ENCODE measurements at places on chromosomes 11 and 22.
A peak's percentile ranks its signal among the peaks of the same experiment; 100 is the strongest.

DNA sequence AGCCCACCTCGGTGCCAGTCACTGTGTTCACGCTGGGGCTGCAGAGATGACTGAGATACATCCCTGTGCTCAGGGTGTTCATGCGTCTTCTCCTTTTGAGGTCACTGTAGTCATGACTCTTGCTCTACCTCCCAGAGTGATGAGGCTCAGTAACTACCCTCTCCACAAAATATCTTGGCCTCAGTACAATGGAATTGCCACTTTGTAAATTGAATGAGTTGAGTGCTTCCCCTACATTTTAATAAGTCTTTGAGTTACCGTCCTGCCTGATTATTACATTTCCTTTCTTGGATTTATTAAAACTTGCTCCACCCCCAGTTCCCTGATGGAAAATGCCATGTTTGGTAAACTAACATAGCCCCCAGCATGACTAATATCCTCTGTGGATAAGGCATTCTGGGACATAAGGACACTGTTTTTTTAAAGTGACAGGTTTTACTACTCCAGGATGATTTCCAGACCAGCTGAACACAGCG, 15.9 kb downstream of the PRSS23 start:
- no peak for DNase-seq

GRCh38 chr11:15107730-15108515, 6.8 kb upstream of the INSC start:
- DNase-seq: no peak

- no peak for DNase-seq
Measured at GRCh38 chr11:120338107-120338933, 2.1 kb downstream of the ARHGEF12 start.

DNA sequence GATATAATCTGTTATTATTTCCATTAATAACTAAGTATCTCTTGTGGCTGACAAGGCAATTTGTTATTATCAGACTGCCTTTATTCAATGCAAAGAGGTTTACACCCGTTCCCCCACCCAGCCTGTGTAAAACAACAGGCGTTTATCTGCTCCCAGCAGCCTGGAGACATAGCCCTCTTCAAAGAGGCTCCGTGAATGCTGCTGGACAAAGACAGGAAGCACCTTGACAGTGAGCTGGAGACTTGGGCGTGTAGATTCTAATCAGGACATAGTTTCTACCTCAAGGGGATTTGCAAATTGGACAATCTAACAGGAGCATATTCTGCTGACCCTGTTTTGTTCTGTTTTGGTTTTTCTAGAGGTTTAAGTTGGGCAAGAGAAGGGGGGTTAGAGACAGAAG, 733.0 kb upstream of the KIRREL3 start:
- no peak for DNase-seq

GRCh38 chr11:115612046-115612730, 108.0 kb upstream of the CADM1 start:
- no peak for DNase-seq

GRCh38 chr22:23213022-23213555, 32.8 kb downstream of the BCR start:
- DNase-seq: no peak

GRCh38 chr22:39598017-39598965, 27.7 kb downstream of the CACNA1I start:
- DNase-seq: peak; percentile 43

DNA sequence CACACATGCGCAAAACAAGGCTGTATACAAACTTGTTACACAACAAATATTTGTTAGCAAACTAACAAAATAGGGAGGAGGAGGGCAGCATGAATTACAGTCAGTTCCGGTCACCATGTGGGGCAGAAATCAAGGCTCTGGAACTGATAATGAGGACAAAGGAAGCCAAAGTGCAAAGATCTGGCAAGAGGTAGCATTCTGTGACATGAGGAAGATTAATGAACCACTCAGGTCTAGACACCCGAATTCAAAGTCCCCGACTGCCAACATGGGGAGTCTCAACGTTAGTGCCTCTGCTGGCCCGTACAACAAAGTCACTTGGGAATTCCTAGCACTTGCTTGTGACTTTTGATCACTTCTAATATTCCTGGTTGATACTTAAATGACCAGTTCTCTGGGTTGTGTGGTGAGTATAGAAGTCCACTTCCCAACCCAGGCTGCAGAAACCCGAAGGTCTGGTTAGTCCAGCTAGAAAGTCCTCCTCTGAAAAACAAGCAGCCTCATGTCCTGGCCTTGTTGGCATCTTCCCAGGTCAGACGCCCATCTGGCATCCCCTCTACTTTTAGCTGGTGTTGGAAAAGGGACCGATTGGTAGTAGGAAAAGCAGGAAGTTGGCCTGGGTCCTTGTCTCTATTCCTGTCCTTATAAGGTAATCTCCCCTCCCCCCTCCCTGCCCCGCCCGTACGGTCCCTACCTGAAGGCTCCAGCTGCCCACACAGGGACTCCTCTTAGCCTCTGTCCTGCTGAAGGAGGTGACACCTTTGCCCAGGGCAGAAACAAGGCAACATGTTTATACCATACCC, 1.6 kb downstream of the SUN2 start:
- no peak for DNase-seq

- DNase-seq: no peak
Measured at GRCh38 chr11:87739261-87739660, 436.0 kb downstream of the RAB38 start.

DNA sequence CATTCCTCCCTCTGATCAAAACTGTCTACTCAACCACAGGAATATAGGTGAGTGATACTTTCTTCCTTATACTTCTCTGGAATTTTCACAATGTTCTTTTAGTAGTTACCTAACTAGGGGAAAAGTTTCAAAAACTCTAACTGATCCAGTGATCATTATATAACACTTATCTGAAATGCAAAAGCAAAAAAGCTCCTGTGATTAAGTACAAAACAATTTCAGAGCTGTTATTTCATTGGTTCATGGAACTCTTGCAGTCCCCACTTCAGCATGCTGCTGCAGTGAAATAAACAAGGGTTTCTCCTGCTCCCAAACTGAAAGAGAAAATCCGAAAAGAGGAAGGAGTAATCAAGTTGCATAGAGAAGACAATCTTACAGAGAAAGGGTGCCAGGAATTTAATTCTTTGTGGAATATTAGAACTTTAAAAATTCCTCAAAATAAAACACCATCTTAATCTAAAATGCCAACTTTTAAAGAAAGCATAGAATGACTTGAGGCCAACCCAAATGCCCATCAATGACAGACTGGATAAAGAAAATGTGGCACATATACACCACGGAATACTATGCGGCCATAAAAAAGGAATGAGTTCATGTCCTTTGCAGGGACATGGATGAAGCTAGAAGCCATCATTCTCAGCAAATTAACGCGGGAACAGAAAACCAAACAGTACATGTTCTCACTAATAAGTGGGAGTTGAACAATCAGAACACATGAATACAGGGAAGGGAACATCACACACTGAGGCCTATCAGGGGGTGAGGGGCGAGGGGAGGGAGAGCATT, 20.3 kb downstream of the PPP2R1B start:
- no peak for DNase-seq

DNA sequence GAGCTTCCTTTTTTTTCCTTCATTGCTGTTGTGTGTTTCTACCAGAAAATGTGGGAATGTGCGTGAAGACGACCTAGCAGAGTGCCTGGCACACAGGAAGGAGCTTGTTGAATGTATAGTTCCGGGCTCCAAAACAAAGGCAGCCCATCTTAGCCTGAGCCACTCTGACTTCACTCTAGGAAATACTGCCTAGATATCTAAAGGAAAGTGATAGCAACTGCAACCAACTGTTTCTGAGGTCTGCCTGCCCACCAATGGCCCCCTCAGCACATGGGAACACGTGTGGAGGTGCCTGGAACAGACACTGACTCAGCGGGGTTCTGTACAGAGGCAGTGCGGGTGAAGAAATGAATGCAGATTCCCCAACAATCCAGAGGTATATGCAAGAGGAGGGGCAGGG, 14.7 kb upstream of the XBP1 start:
- DNase-seq: no peak

DNA sequence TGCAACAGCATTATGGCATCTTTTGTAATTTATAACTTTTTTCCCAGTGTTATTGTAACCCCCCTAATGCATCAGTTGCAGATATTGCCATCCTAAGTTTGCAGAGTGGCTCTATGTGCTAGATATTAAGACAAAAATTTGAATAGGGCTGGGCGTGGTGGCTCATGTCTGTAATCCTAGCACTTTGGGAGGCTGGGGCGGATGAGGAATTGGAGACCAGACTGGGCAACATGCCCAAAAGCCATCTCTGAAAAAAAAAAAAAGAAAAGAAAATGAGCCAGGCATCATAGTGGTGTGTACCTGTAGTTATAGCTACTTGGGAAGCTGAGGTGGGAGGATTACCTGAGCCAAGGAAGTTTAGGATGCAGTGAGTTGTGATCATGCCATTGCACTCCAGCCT, 50.1 kb upstream of the MUC15 start:
- DNase-seq: no peak

- DNase-seq: no peak
Measured at GRCh38 chr22:23509571-23510302, 70.4 kb downstream of the IGLL1 start.

- DNase-seq: no peak
Measured at GRCh38 chr11:94786264-94787126, 18.3 kb downstream of the AMOTL1 start.

DNA sequence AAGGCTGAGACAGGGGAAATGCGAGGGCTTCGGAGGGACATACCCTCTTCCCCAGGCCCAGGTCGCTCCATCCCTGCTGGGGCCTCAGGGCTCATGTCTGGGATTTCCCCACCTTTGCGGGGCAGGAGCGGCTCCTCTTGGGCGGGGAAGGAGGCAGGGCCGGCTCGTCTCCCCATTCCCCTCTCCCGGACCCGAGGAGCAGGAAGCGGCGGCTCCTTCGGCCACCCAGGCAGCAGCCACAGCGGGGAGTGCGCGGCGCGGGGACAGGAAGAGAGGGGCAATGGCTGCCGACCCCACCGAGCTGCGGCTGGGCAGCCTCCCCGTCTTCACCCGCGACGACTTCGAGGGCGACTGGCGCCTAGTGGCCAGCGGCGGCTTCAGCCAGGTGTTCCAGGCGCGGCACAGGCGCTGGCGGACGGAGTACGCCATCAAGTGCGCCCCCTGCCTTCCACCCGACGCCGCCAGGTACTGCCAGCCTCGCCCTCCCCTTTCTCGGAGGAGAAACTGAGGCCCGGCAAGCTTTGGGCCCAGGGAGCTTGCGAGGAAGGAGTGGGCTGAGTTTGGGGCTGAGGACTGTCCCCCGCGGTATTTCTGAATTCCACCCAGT, at the start of gene ANKK1:
ANKK1 (plus strand) TSS at position 175 of the 607 bp plus-strand sequence; CDS start at position 281, 106 bp downstream.
- DNase-seq: no peak

GRCh38 chr11:46381048-46381818, at the start of gene MDK:
Gene MDK, plus strand, starts transcription at chr11:46381669. Its CDS starts 389 bp downstream, at chr11:46382058.
- peak; percentile 58 for DNase-seq

GRCh38 chr22:47698906-47699305, 936.5 kb downstream of the TBC1D22A start:
- no peak for DNase-seq

DNA sequence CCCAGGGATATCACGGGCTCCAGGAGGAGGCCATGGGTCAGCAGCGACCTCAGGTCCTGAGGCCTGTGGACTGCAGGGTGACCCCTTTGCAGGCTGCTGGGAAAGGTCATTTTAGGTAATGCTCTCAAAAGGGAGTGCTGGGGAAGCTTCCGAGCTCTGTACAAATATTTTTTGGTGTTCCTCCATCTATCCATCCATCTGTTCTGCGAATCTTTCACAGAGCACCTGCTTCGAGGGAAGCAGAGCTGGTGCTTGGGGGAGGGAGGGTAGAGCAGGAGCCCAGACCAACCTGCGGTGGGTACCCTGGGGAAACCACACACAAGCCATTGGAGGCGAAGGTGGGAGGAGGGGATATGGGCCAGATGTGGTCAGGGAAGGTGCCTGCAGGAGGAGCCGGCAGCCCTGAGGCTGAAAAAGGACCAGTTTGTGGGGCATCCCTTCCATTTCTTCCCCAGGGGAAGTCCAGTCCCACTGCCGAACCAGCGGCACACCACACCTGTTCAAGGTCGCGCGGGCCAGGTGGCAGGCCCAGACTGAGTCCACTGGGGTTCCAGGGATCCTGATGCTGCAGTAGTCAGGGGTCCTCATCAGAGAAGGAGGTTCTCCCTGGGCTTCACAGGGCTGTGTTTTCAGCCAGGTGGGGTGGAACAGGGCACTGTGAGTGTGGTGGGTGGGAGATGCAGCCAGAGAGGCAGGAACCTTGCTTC, 13.1 kb downstream of the GNAZ start:
- DNase-seq: no peak

DNA sequence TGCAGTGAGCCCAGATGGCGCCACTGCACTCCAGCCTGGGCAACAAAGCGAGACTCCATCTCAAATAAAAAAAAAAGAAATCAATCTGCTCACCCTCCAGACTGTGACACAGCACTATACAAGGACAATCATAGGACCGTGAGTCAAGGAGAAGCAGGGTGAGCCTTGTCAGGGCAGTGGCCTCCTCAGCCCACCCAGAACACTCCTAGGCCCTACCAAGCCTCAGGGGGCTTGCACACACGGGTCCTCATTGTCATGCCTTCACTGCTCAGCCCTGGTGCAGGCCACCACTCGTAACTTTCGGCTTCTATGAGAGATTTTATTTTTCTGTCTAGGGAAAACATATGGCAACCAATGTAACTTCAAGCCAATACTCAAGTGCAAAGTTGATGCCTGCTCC, 35.8 kb downstream of the DGCR2 start:
- no peak for DNase-seq

GRCh38 chr11:78856211-78856610, 281.5 kb upstream of the NARS2 start:
- no peak for DNase-seq

DNA sequence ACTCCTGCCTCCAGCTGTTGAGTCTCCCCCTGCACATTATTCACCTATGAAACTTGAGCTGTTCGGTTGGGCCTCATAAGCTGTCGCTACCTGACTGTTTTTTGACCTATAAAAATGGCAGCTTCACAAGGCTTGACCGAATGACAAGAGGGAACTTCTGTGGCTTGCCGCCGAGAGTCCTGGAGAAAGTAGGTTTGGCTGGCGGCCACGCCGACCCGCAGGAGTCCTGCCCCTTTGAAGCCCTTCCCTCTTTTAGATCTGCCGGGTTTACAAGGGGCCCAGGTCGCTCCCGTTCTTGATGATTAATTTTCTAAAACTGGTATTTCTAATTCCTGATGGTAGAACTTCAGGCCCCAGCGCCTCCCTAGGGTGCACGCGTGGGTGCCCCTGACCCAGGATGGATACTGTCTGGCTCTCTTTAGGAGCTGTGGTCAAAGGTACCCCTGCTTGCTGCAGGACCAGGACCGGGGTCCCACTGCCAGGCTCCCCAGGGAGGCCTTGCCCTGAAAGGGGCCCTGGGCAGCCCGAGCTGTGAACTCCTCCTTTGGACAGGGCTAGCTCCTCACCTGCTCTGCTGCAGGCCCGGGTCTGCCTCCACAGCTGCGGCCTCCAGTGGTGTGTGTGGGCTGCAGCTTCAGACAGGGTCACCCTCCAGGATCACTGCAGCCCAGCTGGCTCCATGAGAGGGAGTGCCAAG, 171.8 kb downstream of the CTTN start:
- no peak for DNase-seq

DNA sequence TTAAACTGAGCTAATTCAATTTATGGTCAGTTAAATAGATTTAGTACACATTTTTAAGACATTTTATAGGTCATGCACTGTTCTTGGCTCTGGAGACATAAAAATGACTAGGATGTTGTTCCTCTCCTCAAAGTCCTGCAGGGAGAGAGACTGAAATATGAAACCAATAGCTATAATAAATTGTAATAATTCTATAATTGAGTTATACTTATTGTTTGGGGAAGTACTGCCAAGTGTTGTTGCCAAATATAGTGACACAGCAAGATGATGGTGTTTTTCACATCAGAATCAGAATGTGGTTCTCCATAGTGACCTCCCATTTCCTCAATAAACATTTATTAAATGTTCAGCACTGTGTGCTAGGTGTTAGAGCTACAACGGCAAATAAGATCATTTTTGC, 470.6 kb downstream of the NTM start:
- DNase-seq: no peak

GRCh38 chr11:64119700-64120099, 46.2 kb downstream of the MACROD1 start:
- DNase-seq: no peak

All from NCI-H345 (cell line).